IPS DF 6.9 (cell line): ENCODE measurements at places on chromosomes 3 and 15.

GRCh38 chr3:106263546-106263945, 394.7 kb upstream of the CBLB start:
- DNase-seq: no peak
- no peaks in the 10 kb centered on the region for H3K27me3 ChIP-seq
- H3K4me3 ChIP-seq: no peak overlapping the region

DNA sequence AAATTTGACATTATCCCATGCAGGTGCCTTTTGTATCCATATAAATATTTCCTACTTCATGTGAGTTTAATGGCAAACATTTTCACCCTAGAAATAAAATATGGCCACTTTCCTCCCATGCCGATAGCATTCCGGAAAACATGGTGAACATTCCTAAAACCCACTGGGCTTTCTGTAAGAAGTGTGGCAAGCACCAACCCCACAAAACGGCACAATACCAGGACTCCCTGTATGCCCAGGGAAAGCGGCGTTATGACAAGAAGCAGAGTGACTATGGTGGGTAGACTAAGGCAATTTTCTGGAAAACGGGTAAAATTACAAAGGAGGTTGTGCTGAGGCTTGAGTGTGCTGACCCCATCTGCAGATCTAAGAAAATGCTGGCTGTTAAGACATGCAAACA, 7.6 kb downstream of the ANXA2 start:
- no peak overlapping the region for H3K27ac ChIP-seq
- no peak for DNase-seq
- H3K36me3 ChIP-seq: no peaks in the 10 kb centered on the region
- no peak overlapping the region for H3K4me3 ChIP-seq
- peaks cover 8% of the 10 kb centered on the region; the same call in 1 of the 2 replicates for H3K4me1 ChIP-seq

DNA sequence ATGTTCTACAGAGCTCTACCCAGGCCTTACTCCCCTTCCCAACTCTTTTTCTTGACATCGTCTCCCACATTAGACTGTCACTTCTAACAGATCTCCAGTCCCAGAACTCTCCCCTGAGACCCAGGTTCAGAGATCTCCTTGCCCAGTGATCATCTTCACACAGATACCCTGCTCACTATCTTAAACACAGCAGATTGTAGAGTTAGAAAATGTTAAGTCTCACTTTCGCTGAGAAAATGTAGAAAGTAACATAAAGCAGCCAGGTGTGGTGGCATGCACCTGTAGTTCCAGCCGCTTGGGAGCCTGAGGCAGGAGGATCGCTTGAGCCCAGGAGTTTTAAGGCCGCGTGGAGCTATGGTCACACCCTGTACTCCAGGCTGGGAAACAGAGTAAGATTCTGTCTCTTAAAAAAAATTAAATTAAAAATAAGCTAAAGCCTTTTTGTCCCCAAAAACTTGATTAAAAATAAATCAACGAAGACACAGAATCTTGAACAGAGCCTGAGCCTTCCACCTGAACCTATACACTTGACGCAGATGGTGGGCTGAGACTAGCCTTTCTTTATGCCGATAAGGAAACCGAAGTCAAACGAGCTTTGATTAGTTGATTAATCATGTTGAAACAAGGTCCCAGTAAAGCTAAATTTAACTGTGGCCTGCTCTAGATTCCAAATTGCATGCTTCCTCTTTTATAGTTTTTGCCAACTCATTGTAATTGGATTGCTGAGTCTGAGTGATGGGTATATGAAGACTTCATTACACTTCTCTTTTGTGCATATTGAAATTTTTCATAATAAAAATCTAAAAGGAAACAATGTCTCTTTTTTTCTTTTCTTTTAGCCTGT, 31.3 kb upstream of the BLM start:
- H3K36me3 ChIP-seq: no peaks in the 10 kb centered on the region
- H3K4me1 ChIP-seq: no peaks in the 10 kb centered on the region
- no peak overlapping the region for H3K27ac ChIP-seq
- no peak for DNase-seq

- H3K4me1 ChIP-seq: no peaks in the 10 kb centered on the region
- H3K27ac ChIP-seq: no peak overlapping the region
- H3K36me3 ChIP-seq: no peaks in the 10 kb centered on the region; the same call in 1 of the 2 replicates
- H3K4me3 ChIP-seq: peak overlapping the region; percentile 71
These were observed 1.1 kb upstream of the IGF1R start for GRCh38 chr15:98647026-98647773.

GRCh38 chr15:31130576-31131237, 29.2 kb upstream of the TRPM1 start:
- H3K27ac ChIP-seq: no peak overlapping the region
- DNase-seq: no peak
- no peaks in the 10 kb centered on the region for H3K36me3 ChIP-seq
- no peaks in the 10 kb centered on the region for H3K27me3 ChIP-seq
- no peaks in the 10 kb centered on the region for H3K4me1 ChIP-seq

DNA sequence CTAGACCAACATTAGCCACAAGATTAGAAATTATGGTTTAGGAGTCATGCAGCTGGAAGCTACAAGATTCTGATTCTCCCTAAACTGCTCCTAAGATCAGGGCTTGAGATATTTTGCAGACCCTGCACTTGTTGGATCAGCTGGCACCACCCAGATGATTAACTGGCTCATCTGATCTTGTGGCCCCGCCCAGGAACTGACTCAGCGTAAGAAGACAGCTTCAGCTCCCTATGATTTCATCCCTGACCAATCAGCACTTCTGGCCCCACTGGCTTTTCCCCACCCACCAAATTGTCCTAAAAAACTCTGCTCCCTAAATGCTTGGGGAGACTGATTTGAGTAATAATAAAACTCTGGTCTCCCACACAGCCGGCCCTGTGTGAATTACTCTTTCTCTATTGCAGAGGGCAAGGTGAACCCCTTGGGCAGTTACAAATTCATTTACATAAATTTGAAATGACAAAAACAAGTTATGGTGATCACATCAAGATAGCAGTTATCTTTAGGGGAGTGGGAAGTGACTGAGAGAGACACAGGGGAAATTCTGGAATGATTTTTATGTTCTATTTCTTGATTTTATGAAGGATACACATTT, 76.5 kb downstream of the CD200R1L start:
- peak; percentile 39 for DNase-seq
- no peak overlapping the region for H3K27ac ChIP-seq
- no peaks in the 10 kb centered on the region for H3K4me1 ChIP-seq
